Activated naive CD8-positive, alpha-beta T cell treated with anti-CD3 and anti-CD28 coated beads for 36 hours (primary cell): ENCODE measurements at places on chromosomes 5 and 9. TPM values are rescaled to one million over a fixed set of nuclear protein-coding genes. Genes with fewer than 3 reads are reported as not detected.

The CBY3 gene
- 0.68 TPM for total RNA-seq

The NOXA1 gene
- total RNA-seq = 0.76 TPM

The NADK2 gene
- 24.5 TPM for total RNA-seq

DNA sequence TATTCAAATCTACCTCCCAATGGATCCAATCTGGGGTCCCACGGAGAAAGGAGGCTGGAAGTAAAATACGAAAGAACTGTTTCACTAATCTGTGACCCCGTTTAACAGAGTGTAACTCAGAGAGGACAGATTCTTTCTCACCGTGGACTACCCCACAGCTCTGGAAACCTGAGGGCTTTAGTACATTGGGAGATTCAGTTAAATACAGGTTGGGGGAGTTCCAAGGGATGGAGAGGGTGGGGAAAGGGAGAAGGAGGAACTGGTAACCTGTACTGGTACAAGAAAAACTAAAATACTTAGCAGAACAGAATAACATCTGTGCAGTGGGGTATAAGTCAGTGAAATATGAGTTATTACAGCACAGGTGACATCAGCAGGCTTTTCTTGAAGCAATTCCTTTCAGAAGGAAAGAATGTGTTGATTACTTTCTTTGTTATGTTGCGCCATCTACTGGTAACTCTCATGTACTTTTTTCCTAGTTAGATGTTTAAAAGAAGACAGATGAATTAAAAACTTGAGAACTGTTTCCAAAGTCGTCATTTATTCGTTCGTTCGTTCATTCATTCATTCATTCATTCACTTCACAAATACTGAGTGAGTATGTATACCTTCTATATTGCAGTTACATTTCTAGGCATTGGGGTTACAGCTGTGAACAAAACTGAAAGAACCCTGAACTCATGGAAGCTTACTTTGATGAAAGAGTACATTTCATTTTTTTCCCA is 30.0 kb upstream of the STOM start:
- H3K4me3 ChIP-seq = no peak overlapping the region
- no peak for DNase-seq
- H3K27me3 ChIP-seq = no peaks in the 10 kb centered on the region
- H3K27ac ChIP-seq = no peak overlapping the region
- no peaks in the 10 kb centered on the region for H3K4me1 ChIP-seq

DNA sequence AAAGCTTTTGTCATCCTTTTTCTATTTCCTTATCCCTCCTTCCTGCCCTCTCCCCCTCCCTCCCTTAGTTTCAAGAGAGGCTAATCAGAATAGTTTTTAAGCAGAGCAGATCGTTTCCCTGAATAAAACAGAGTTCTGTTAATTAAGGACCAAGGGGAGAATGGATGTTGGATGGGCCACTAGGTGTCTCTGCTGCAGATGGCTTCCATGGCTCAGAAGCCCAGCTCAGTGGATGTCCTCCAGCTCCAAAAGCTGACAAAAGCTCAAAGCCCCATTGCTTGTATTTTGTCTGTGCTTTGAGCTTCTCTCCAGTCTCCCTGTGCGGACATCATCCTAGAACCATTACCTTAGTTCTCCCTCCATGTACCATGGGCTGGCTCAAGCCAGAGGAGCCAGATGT is 21.0 kb upstream of the NPR3 start:
- H3K36me3 ChIP-seq = no peaks in the 10 kb centered on the region
- no peaks in the 10 kb centered on the region for H3K27me3 ChIP-seq
- DNase-seq = peak; percentile 8
- no peak overlapping the region for H3K27ac ChIP-seq
- no peak overlapping the region for H3K4me3 ChIP-seq

DNA sequence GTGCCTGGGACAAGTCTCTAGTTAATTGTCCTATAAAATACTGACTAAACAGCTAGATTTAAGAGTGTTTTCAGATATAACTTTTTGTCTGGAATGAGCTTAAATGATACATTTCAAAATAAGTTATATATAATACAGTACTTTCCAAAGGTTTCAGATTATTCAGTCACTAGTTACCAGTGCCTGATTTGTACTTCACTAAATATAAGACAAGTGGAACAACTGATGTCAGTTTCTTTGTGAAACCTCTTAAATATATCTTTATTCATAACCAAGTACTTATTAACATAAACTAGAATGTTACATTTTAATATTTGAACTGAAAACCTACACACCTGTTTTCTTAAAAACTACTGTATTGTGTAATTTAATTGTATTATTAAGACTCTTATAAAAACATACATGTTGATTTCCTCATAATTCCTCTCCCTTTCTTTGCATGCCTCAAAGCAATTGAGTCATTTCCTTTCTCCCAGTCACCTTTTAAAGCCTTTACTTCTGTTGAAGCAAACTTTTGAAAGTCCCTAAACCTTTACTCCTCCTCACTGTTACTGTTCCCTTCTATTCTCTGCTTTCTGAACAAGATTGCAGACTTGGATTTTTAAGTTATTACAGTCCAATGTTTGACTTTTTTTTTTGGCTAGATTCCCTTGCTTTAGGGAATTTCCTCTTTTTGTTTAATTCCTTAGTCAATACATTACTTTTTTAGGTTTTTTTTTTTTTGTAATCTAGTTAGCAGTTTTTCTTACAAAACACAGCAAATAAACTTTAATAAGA is 8.7 kb upstream of the SEMA6A start:
- peaks cover 51% of the 10 kb centered on the region for H3K27me3 ChIP-seq
- H3K36me3 ChIP-seq = no peaks in the 10 kb centered on the region
- no peak for DNase-seq
- H3K27ac ChIP-seq = no peak overlapping the region
- peaks cover 2% of the 10 kb centered on the region for H3K4me1 ChIP-seq

DNA sequence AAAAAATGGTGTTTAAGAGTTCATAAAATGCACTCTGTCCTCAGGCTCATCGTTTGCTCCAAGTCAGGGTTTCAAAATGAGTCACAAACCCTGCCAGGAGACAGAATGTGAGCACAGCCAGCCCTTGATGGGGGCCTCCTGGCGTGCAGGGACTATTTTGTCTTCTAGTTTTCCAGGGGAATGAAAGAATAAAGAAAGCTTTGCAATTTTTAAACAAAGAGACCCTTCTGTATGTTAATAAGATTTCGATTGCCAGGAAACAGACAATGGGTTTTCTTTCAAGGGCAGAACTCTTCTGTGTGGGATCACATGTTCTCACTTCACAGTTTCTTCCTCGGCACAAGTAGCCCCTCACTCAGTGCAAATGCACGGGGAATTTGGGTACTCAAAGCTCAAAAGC is 121.4 kb upstream of the C6 start:
- no peak for DNase-seq
- H3K27ac ChIP-seq = no peak overlapping the region
- H3K4me1 ChIP-seq = no peaks in the 10 kb centered on the region
- no peaks in the 10 kb centered on the region for H3K36me3 ChIP-seq
- H3K27me3 ChIP-seq = no peaks in the 10 kb centered on the region

DNA sequence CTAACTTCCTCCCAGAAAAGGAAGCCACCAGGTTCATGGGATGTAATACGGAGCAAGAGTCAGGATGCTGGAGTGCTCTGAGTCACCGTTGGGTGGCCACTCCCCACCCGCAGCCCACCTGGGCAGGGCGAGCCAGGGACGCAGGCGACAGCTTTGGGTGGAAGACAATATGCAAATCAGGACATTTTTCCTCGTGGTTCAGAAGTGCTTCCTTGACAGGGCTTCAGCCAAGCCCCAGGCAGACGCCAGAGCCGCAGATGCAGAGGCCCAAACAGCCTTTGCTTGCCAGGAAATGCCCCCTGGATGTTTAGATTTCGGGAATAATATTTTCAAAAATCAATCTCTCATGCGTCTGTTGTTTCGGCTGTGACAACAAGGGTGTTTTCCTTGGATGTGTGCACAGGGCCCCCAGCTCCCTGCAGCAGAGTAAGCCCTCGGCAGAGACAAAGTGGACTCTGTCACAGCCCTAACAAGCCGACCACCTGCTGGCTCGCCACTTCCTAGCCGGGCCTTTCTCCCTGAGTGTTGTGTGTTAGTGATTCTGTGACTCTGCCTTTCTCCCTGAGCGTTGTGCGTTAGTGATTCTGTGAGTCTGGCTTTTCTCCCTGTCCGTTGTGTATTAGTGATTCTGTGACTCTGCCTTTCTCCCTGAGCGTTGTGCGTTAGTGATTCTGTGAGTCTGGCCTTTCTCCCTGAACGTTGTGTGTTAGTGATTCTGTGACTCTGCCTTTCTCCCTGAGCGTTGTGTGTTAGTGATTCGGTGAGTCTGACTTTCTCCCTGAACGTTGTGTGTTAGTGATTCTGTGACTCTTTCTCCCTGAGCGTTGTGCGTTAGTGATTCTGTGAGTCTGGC is 11.8 kb upstream of the SLC9A3 start:
- DNase-seq = no peak
- no peaks in the 10 kb centered on the region for H3K36me3 ChIP-seq
- H3K27ac ChIP-seq = no peak overlapping the region
- H3K27me3 ChIP-seq = peaks cover 19% of the 10 kb centered on the region

GRCh38 chr5:149675610-149676201 is 54.4 kb upstream of the PPARGC1B start:
- H3K27ac ChIP-seq = no peak overlapping the region
- H3K27me3 ChIP-seq = peaks cover 4% of the 10 kb centered on the region
- H3K4me3 ChIP-seq = no peak overlapping the region
- H3K36me3 ChIP-seq = no peaks in the 10 kb centered on the region
- H3K4me1 ChIP-seq = no peaks in the 10 kb centered on the region
- no peak for DNase-seq

- H3K36me3 ChIP-seq = no peaks in the 10 kb centered on the region
- H3K27me3 ChIP-seq = no peaks in the 10 kb centered on the region
Measured at GRCh38 chr9:127130235-127130634, 7.8 kb upstream of the ANGPTL2 start.
